ENCODE measurements at places on chromosomes 6 and 20.

DNA sequence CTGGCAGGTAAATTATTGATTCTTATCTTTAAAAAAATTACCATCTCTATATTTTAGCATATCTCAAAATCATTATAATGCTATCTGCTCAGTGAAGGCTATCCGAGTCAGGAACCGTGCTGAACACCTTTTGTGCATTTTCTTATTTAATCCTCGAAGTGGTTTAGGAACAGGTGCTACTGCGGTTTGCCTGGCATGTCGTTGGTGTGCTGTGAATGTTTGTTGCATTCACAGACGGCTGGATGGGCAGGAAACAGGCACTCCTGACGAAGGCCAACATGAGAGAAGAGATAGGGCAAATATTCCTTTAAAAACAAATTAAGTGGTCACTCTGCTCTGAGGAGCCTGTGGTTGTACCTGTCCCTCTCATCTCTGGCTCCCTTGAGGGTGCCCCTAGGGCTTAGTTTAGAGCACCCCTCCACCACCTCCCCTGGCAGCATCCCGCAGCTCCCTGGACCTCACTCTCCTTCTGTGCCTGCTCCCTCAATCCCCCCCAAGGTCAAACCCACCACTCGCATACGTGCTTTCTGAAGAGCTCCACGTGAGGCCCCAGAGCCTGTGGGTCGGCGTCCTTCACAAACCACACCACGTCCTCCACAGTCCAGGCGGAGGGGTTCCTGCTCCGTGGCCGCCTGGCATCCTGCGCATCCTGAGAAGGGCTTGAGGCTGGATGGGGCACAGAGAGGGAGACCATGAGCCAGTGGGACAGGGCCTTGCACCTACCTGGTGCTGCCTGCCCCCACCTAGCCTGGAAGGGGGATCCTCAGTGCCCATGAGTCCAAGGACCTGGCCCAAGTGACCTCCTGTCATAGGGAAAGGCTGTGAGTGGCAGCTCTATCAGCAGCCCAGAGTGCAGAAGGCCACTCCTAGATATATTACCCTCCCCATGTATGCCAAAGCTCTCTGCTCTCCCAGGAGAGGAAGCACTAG is 116.5 kb downstream of the SCML4 start:
- DNase-seq, result no peak

- no peak for DNase-seq
These were observed 12.5 kb downstream of the ZNF76 start for GRCh38 chr6:35272005-35272404.

- no peak for DNase-seq
These were observed 209.1 kb upstream of the BMP2 start for GRCh38 chr20:6558341-6558740.

GRCh38 chr6:9799582-9799981 is 615.3 kb downstream of the TFAP2A start:
- DNase-seq, result no peak

GRCh38 chr6:71499667-71500066 is 211.1 kb downstream of the OGFRL1 start:
- DNase-seq, result no peak

- no peak for DNase-seq
These were observed 1.4 kb downstream of the BACH2 start for GRCh38 chr6:90294989-90295853.

DNA sequence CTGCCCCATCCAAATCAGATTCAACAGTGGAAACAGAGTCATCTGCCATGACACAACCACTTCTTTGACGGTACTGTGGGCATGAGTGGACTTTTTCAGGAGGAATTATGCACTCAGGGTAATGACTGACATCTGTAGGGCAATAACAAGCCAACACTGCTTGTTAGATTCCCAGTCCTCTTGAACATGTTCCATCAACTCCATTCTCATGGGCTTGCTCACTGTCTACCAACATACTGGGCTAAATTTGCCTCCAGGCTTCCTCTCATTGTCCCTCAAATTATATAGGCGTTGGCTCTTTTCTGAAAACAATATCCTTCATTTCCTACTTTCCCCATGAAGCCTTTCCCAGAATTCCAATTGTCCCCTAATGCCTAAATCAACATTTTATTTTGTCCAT is 43.1 kb downstream of the ANKEF1 start:
- DNase-seq, result no peak

- DNase-seq, result peak; percentile 59
These were observed 3.1 kb downstream of the HM13 start for GRCh38 chr20:31517373-31517772.

GRCh38 chr6:144468709-144469108 is 183.6 kb downstream of the UTRN start:
- DNase-seq, result no peak
